ENCODE measurements at places on chromosomes 1 and 21.

GRCh38 chr1:32111789-32112188 lies 3.9 kb downstream of the KPNA6 start:
- no peak for DNase-seq

- no peak for DNase-seq
These were observed 146.6 kb downstream of the ROR1 start for GRCh38 chr1:63920154-63921117.

- no peak for DNase-seq
These were observed 122.9 kb downstream of the MAST2 start for GRCh38 chr1:45926330-45926729.

GRCh38 chr1:84691122-84691783 lies 992 bp upstream of the SSX2IP start:
- no peak for DNase-seq

GRCh38 chr1:86224651-86225310 lies 68.2 kb upstream of the COL24A1 start:
- DNase-seq, result no peak

DNA sequence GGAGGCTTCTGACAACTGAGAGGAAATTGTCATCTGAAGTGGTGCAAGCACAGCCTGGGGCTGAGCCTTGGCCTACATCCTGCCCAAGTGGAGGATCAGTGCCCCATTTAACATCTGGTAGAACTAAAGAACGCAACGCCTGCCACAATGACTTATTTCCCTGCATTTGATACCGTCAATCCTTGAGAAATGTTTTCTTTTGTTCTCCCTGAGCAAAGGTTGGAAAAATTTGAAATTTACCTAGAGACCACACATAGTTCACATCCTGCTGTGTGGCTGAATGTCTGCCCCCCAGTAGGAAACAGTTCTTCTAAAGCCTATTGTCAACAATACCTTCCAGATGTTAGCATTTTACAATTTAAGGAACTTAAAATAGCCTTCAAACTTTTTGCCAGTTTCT lies 5.6 kb upstream of the RGS4 start:
- no peak for DNase-seq

DNA sequence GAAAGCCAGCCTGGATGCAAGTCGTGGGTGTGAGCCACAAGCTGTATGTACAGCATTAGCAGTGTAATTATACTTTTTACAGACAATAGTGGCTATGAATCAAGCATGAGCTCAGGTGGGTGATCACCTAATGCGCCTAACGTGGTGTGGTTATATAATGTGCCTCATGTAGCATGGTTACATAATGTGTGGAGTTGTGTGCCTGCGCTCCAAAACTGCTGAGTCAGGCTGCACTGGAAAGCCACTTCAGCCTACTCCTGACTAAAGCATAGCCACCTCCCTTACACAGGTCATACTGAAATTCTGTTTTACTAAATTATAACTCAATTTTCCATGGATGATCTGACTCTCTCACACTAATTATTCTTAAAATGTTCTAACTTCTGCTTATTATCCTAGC lies 69.8 kb downstream of the KCNT2 start:
- DNase-seq, result no peak

- DNase-seq, result no peak
These were observed 39.2 kb downstream of the CAMK2N1 start for GRCh38 chr1:20446796-20447195.

DNA sequence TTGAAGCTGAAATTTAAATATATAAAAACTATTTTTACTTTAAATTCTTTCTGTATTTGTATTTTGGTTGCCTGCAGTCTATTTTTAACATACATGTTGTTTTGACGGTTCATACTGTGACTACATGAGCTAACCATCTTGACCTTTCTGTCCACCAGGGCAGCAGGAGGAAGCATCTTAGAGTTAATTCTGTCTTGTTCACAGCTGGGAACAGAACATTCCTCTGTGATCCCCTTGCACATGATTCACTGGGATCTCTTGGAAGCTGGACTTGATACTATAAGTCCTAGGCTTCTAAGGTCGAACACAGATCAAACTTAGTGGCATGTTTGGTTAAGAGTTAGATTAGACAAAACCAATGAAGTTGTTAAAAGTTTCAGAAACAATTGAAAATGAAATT lies 99.7 kb downstream of the NFIA start:
- DNase-seq, result no peak

DNA sequence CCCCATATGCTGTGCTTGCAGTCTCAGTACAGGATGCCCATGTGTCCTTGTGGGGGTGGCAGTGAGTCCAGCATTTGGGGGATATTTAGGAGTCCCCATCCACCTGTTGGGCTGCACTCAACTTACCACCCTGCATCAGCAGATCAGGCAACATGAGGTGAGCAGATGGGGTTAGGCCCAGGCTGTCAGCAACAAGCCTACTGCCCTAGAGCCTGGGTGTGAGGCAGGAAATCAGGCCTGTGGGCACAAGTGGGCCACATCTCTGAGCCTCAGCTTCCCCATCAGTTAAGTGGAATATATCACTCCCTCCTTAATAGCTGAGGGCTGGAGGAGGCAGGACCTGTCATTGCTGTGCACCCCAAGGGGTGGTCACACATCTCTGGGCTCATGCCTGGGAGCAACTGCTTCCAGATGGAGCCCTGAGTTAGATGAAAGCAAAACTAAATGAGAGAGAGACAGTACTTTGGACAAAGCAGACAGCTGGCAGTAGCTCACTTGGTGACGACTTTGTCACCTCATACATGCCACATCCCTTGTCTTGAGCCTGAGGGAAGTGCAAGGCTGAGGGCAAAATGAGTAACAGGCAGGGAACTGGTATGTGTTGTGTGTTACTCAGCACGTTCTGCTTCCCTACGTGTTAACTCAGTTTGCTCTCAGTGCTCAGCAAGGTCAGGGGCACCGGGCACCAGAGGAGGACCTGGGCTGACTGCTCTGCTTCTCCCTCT lies 48.4 kb downstream of the TRIM11 start:
- DNase-seq, result no peak

- no peak for DNase-seq
These were observed 443.0 kb downstream of the PTPRU start for GRCh38 chr1:29679316-29679715.

GRCh38 chr1:165826565-165827267 lies 698 bp upstream of the UCK2 start:
- DNase-seq, result no peak

DNA sequence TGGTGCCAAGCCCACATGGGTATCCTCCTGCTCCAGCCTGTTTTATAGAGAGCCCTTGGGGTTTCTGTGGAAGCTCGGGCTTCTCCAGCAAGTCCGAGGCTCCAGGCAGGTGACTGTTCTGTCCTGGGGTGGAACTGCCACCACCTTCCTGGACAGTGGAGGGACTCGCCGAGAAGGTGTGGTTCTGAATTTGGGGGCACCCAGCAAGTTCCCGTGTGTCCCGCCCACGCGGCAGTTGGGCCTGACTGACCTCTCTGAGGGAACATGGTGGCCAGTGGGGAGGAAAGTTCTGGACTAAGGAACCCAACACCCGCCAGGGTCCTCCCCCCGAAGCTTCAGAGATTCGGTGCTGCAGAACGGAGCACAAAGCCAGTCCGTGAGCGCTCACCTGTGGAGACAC lies 158.1 kb upstream of the C1orf174 start:
- DNase-seq, result no peak

GRCh38 chr1:172184506-172185191 lies 235.8 kb upstream of the C1orf105 start:
- DNase-seq, result no peak

GRCh38 chr21:14548779-14549178 lies 2.7 kb upstream of the SAMSN1 start:
- no peak for DNase-seq

GRCh38 chr1:36136535-36136934 lies 11.5 kb upstream of the COL8A2 start:
- DNase-seq, result no peak

DNA sequence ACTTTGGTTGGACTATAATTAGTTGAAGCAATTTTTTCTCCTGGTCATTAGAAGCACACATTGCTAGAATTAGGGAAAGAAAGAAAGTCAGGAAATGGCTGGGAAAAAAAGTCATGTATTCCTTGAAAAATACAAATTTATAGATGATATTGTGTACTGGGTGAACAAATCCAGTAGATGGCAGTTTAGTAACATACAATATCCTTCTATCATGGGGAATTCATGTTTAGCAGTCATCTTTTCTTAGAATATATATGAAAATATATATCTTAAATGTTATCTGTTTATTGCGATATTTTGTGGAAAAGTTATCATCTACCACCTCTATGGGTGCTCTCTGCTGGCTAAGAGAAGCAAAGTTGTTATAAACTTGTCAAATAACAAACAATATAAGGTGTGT lies 13.1 kb upstream of the ZRANB2 start:
- DNase-seq, result no peak

DNA sequence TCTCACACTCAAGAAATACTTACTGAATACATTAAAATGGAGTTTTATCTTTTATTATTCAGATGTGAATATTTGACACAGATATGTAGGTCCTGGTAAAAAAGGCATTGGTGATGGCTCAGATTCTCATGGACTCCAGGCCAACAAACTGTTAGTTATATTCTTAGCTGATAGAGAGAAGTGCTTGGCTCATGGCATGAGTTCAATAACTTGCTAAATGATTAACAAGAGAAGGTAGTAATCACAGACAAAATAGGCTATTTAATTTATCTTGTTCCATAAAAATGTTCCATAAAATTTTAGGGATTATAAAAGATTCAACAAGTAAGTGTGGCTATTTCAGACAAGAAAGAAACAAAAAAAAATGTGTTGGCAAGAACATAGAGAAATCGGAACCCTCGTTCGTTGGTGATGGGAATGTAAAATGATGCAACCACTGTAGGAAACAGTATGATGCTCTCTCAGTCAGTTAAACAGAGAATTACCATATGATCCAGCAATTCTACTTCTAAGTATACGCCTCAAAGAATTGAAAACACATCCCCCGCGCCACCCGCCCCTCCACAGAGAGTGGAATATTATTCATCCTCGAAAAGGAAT lies 737.8 kb upstream of the ADAMTS5 start:
- DNase-seq, result no peak

GRCh38 chr1:221350091-221350490 lies 391.8 kb downstream of the DUSP10 start:
- DNase-seq, result no peak

DNA sequence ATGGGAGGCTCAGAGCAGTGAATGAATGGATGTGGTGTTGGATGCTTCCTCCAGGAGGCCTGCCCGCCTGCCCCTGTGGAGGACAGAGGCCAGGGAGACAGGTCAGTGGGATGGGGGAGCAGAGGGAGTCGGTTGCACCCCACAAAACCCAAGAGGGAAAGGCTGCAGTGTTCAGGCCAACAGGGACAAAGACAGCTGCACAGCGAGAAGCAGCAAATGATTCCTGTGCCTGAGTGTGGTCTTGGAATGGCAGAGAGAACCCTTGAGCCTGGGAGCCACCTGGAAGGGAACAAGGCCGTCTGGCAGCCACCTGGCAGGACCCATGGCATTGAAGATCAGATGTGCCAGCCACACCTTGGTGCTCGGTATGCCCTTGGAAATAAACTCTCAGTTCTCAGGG lies 8.1 kb downstream of the TFF3 start:
- DNase-seq, result no peak

DNA sequence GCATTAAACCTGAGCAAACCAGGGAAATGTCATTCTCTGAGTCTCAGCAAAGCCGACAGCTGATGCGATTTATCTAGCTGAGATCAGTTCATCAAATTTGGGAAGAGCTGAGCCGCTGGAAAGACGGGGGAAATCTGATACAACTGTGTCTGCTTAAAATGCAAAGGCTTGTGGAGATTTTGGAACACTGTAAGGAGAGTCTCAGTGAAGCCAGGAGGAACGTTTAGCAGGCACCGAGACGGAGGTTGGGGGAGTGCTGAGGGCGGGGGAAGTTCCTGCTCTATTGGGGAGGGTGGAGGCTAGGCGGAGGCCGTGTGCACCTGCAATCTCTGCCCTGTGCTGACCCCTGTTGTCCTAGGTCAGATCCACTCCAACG lies 143.2 kb upstream of the CSF3R start:
- DNase-seq, result no peak

GRCh38 chr1:232673256-232673655 lies 43.3 kb upstream of the SIPA1L2 start:
- DNase-seq, result no peak

DNA sequence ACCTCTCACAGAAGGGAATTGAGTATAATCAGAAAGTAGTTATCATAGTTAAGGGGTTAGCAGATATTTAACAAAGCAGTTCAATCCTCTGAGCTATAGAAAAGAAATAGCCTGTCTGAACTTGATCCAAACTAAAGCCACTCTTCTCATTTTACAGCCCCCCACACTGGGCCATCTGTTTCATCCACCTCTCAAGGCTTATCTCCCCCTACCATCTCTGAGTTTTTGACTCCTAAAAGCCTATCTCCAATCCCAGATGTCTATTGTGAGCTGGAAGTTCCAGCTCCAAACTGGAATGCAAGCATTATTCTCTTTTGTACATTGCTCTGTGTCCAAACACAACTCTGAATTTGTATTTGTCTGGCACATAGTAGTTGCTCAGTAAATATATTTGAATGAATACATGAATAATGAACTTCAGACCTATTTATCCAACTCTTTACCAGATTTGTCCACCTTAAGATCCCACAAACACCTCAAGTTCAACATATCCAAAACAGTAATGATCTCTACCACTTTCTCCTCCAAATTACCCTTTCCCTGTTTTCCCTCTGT lies 98.1 kb downstream of the PLPP3 start:
- DNase-seq, result no peak

DNA sequence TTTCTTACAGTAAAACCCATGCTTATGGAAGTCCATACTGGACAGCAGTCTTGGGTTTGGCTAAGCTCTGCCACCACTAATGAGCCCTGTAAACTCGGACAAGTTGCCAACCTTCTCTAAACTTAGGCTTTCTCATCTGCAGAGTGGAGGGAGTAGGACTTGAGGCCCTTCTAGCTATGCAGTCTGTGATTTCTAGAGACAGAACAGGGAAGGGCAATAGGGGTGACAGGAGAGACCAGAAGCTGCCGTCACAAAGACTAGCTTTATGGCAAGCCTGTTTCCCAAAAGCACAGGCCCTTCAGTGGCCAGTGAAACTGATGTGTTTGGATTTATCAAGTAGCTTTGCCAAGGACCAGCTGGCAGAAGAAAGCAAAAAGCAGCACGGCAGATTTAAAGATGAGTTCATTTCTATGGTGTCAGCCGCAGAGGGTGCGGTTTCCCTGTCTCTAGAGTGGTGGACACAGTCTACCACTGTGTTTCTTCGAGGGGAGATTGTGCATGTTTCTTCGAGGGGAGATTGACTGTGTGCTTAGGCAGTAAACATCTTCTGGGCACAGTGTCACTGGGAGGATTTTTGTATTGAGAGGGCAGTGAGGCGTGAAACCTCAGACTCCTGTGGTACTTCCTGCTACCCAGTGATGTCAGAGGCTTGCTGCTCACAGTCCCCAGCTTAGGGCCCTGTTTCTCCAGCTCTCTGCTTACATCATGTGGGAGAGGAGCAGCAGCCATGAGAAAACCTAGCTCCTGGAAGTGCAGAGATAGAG lies 119.0 kb downstream of the ROR1 start:
- peak; percentile 76 for DNase-seq

- no peak for DNase-seq
These were observed 279.5 kb upstream of the POU3F1 start for GRCh38 chr1:38326135-38326534.

DNA sequence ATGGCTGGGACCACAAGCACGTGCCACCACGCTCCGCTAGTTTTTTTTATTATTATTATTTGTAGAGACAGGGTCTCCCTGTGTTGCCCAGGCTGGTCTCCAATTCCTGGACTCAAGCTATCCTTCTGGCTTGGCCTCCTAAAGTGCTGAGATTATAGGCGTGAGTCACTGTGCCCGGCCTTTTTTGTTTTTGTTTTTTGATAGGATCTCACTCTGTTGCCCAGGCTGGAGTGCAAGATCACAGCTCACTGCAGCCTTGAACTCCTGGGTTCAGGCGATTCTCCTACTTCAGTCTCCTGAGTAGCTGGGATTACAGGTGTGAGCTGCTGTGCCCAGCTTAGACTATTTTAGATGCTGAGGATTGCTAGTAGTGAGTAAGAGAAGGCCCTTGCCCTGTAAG lies 11.8 kb upstream of the RNF11 start:
- DNase-seq, result no peak

All from CD4-positive, alpha-beta T cell treated with Interleukin-1 beta for 1 hour (primary cell).